ENCODE measurements at places on chromosomes 1 and 21.
A peak's percentile ranks its signal among the peaks of the same experiment; 100 is the strongest.

- no peak for DNase-seq
Measured at GRCh38 chr1:104459886-104460285, 710.2 kb downstream of the AMY1C start.

DNA sequence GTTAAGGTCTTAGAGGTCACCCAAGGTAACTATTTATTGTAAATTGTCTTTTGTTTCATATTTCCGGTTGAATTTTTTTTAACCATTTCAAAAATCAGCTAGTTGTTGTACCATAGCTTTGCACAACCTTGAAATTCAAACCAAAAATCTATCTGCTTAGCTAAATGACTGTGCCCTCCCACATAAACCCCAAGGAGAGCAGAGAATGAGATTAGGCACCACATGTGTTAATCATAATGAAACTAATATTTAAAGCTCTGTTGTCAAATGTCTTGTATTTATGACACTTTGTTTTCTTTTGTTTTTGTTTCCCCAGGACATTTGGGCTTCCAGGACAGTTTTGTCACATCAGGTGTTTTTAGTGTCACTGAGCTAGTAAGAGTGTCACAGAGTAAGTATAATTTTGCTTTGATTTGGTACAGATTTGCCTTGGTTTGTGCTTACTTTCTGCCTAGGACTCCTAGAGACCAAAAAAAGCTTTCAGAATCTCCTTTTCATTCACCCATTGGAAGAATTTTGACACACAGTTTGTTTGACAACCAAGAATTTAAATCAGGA, 249.9 kb downstream of the NFIA start:
- DNase-seq = no peak

- DNase-seq = peak; percentile 76
Measured at GRCh38 chr1:15966081-15966955, 9.6 kb downstream of the ZBTB17 start.

DNA sequence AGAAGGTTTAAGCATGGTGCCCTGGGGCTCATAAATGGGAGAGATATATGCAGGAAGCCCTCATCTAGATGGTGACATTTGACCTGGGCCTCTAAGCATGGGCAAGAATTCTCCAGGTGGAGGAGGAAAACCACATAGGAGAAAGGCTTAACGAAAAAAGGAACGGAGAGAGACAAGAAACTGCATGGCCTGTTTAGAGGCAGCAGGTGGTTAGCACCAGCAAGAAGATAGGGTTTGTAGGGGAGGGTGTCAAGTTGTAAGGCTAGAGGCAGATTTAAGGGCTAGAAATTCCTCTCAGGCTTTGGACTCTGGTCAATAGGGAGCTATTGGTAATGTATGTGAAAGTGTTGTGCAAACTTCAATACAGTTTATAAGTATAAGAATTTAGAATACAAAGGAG, 8.2 kb upstream of the MAPKAPK2 start:
- no peak for DNase-seq

GRCh38 chr1:160752924-160753323, 13.9 kb downstream of the SLAMF7 start:
- no peak for DNase-seq

DNA sequence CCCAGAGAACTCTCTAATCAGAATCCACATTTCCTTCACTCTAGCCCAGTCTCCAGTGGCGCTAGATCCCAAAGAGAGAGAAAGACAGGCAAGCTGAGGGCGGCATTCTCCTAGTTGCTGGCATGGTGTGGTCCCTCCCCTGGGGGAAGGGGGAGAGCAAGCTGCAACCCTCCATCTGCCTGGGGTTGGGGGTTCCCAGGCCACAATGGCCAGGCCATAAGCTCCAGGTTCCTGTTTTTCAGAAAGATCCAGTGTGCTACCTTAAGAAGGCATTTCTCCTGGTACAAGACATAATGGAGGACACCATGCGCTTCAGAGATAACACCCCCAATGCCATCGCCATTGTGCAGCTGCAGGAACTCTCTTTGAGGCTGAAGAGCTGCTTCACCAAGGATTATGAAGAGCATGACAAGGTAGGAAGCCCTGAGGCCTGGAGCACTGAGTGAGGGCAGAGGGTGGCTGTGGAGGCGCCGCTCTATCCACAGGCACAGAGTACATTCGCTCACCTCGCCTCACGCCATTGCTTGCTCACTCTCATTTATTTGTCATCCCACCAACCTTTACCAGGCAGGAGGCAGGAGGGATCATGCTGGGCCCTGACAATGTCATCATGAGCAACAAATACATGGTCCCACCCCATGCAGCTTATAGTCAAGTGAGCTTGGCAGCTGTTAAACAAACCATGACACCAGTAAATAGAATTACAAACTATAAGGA, 6.6 kb downstream of the CSF1 start:
- DNase-seq = no peak

Data from CD4-positive, alpha-beta T cell treated with Interleukin-15 for 1 hour (primary cell).